Keratinocyte (primary cell): ENCODE measurements at places on chromosomes 2 and 18. TPM values are rescaled to one million over a fixed set of nuclear protein-coding genes. Genes with fewer than 3 reads are reported as not detected.

Gene ANO7
- 0.14 to 0.50 TPM (median 0.17 TPM) in 3 replicates for polyA plus RNA-seq

Gene ITGA4
- polyA plus RNA-seq = 2.5 to 4.7 TPM (median 4.6 TPM) in 3 replicates

Gene MAT2A
- 304 to 353 TPM (median 304 TPM) in 3 replicates for polyA plus RNA-seq

- DNase-seq = no peak
These were observed 9.8 kb downstream of the STEAP3 start for GRCh38 chr2:119233326-119234020.

- DNase-seq = no peak
These were observed 164.8 kb downstream of the MYCN start for GRCh38 chr2:16104949-16105668.

DNA sequence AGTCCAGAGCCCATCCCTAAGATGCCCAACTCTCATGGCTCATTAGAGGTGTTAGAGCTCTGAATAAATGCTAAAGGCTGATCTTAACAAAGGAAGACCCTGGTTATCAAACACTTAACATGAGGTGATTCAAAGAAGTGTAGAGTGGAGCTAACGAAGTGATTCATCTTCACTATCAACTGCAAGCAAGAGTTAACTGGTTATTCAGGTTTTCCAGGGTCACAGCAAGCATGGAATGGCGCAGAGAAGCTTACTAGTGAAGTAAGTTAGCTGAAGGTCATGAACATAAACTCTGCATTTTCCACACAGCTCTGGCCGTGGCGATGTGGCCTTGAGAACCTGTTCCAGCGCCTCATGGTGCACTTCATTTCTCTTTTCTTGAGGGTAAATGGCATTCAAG lies 17.0 kb downstream of the RND3 start:
- DNase-seq = peak; percentile 40

- DNase-seq = no peak
These were observed 176.7 kb upstream of the TPO start for GRCh38 chr2:1236606-1237005.

DNA sequence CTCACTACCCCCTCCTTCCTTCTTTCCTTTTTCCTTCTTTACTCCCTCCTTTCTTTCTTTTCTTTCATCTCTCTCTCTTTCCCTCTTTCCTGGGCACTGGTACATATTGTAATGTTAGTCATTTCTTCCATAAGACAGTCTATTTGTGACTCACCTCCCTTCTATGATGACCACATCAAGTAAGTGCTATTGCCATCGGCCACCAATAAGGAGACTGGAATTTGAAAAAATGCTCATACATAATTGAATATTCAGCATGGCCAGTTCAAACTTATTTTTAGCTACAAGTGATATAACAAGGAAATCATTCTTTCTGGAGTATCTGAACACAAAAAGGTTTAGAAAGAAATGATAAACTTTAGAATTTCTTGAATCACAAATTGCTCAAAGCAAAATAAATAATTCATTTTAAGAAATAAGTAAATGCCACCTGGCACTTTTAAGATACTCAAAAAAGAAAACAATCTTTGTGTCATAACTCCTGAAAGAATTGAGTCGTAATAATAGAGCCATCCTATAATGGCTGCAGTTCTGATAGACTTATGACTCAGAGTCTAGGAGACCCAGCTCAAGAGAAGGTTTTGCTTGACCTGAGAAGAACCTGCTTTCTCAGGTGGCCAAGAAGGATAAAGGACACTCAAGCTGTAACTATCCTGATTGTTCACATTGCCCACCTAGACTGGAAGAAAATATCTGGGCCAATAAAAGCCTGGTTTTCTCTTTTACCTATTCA lies 51.6 kb upstream of the CCBE1 start:
- DNase-seq = peak; percentile 46
